ENCODE measurements at places on chromosomes 12 and 14.
A peak's percentile ranks its signal among the peaks of the same experiment; 100 is the strongest.

DNA sequence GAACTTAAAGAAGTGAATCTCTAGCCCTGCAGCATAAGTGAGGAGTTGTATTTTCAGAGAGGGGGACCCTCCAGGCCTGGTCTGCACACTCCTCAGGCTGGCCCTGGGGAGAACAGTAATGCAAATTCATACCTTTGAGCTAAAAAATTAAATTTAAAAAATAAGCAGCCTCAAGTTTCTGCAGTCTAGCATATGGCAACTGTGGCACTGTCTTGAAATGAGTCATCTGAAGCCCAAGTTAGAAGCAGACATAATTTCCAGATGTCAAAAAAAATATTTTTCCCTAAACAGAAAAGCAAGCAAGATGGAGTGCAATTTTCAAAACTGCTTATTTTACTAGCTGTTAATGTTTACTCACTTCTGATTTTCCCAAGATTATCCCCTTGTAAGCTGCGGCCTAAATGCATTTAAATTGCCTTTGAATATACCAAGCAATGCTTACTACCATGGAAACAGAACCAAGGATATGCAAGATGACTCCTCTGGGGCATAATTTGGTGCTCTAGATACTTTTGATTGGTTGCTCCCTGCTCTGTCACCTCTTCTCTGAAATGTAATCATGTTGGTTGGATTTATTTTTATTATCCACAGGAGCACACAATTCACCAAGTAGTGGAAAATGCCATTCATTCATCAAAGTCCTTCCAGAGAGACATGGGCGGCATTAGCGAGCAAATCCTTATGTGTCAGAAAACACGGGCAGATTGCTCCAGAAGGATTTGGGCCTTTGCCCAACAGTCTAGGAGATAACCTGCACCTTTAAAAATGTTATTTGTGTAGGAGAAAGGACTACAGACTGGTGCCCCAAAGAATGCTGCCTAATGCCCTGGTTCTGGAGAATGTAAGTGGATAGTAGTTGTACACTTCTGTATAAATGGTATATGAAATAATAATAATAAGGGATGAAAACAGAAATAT is 25.0 kb upstream of the DHRS7 start:
- DNase-seq: no peak
- no peak overlapping the region for H3K27ac ChIP-seq
- H3K27me3 ChIP-seq: peaks cover 2% of the 10 kb centered on the region
- H3K36me3 ChIP-seq: no peaks in the 10 kb centered on the region

DNA sequence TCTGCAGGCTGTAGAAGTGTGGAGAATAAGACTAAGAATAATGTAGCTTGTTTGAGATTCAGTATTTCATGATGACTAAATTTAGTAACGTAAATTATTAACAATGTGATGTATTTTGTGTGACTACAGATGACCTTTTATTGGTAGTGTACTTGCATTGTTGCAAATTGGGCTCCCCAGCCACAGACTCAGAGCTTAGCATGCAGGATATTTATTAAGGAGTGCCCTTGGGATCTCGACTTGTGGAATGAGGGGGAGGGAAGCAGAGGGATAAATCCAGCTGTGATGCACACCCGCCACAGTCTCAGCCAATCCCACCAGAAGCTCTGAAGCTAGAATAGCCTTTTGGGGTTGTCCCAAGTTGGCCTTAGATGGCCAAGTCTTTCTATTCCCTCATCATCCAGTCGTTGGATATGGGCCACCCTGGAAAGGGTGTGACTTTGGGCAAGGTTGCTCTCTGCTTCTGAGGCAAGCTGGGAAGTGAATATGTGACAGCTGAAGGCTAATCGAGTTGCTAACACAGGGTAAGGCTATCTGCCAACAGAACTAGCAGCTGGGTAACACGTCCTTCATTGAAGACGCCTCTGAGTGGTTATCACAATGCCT is 42.1 kb upstream of the USP44 start:
- no peak overlapping the region for H3K4me3 ChIP-seq
- no peaks in the 10 kb centered on the region for H3K4me1 ChIP-seq
- no peak for DNase-seq

- no peaks in the 10 kb centered on the region for H3K27me3 ChIP-seq
- peaks cover 17% of the 10 kb centered on the region for H3K4me1 ChIP-seq
- H3K36me3 ChIP-seq: no peaks in the 10 kb centered on the region
- H3K27ac ChIP-seq: no peak overlapping the region
Observed at GRCh38 chr12:62774794-62775193, 160.2 kb downstream of the PPM1H start.

DNA sequence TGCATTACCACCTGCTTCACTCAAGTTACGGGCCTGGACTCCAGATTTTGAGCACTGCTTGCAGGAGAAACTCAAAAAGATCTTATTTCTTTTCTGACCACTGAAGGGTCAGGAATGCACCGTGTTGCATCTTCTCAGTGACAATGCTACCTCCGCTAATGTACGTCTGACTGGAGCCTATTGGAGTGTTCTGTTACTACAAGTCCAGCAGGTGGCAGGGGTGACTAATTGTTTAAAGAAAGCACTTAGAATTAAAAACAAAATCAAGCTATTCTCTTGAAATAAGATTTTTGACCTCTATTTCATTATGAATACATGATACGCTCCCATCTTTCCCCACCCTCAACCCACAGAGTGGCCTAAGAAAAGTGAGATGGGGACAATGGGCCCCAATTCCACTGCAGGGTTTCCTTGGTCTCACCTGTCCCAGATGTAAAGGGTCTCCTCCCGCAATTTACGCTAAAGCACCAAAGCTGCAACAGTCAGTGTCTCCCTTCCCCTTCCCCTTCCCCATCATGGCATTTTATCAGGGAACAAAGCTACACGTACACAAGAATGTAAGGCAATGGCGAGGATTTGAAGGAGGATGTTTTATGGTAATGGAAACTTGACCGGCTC is 2.2 kb downstream of the TBPL2 start:
- no peak overlapping the region for H3K27ac ChIP-seq
- H3K36me3 ChIP-seq: no peaks in the 10 kb centered on the region
- no peak for DNase-seq
- H3K4me1 ChIP-seq: no peaks in the 10 kb centered on the region
- no peak overlapping the region for H3K4me3 ChIP-seq
- H3K27me3 ChIP-seq: peaks cover 38% of the 10 kb centered on the region

DNA sequence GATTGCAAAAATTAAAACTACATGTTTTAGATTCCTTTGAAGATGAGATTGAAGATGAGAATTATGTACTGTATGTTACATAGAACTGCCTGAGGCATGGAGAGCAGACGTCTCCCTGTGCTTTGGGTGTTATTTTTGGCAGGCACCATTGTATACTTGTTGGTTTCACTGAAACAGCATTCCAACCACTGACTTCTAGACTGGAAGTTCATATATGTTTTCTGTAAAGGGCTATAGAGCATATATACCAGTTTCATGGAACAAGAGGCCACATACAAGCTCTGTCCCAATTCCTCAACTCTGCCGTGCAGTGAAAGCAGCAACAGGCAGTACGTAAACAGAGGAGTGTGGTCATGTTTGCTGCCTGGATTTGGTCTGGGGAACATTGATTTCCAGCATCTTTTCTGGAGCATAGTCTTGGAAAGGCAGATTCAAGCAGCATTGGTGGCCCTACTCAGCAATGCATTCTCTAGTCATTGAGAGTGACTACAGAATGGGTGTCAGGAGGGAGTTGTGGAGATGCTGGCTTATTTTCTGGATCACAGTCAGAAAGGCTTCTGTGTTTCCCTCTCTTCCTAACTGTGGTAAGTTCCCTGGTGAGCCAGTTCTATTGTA is 57.6 kb upstream of the CNTN1 start:
- H3K4me1 ChIP-seq: no peaks in the 10 kb centered on the region
- no peaks in the 10 kb centered on the region for H3K36me3 ChIP-seq
- H3K27ac ChIP-seq: no peak overlapping the region
- peaks cover 4% of the 10 kb centered on the region for H3K27me3 ChIP-seq
- no peak for DNase-seq

- peaks cover 43% of the 10 kb centered on the region for H3K4me1 ChIP-seq
- H3K27ac ChIP-seq: no peak overlapping the region
- H3K27me3 ChIP-seq: no peaks in the 10 kb centered on the region
- no peak for DNase-seq
- no peaks in the 10 kb centered on the region for H3K36me3 ChIP-seq
Observed at GRCh38 chr14:98348505-98348904, 923.5 kb downstream of the BCL11B start.

- no peaks in the 10 kb centered on the region for H3K36me3 ChIP-seq
- H3K27ac ChIP-seq: peak overlapping the region; percentile 31
- DNase-seq: no peak
- H3K4me3 ChIP-seq: peak overlapping the region; percentile 45
- H3K4me1 ChIP-seq: peaks cover 54% of the 10 kb centered on the region
- H3K27me3 ChIP-seq: no peaks in the 10 kb centered on the region
Observed at GRCh38 chr14:20798932-20799331, 3.7 kb downstream of the RNASE1 start.

DNA sequence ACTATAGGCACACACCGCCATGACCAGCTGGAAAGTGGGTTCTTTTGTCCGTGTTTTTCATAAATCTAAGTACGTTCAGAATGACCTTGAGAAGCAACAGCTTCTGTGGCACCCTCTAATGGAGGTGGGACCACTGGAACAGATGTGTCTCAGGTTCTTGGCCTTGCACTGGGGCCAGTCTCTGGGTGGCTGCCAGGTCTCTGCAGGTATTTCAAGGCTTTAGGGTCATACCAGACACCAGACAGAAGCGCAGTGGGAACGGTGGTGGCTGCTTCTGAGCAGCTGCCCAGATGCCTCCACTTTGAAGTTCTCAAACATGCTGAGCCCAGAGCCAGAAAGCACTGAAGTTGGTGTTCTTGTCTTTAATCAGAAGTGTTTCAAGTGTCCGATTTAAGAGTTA is 75.0 kb upstream of the RBM19 start:
- H3K27ac ChIP-seq: no peak overlapping the region
- no peaks in the 10 kb centered on the region for H3K36me3 ChIP-seq
- DNase-seq: no peak
- no peaks in the 10 kb centered on the region for H3K4me1 ChIP-seq

- H3K27me3 ChIP-seq: no peaks in the 10 kb centered on the region
- no peak for DNase-seq
- H3K4me1 ChIP-seq: peaks cover 7% of the 10 kb centered on the region
- H3K4me3 ChIP-seq: no peak overlapping the region
- H3K27ac ChIP-seq: peak overlapping the region; percentile 82
Observed at GRCh38 chr12:93226361-93226760, 151.4 kb upstream of the NUDT4 start.

- H3K27me3 ChIP-seq: peaks cover 34% of the 10 kb centered on the region
- H3K27ac ChIP-seq: no peak overlapping the region
- peak; percentile 97 for DNase-seq
- no peaks in the 10 kb centered on the region for H3K36me3 ChIP-seq
Observed at GRCh38 chr12:117236456-117237001, 46.3 kb upstream of the FBXO21 start.

- H3K36me3 ChIP-seq: peaks cover 6% of the 10 kb centered on the region
- H3K4me3 ChIP-seq: no peak overlapping the region
- peaks cover 30% of the 10 kb centered on the region for H3K27me3 ChIP-seq
- H3K27ac ChIP-seq: no peak overlapping the region
Observed at GRCh38 chr12:124668602-124669001, 101.2 kb upstream of the NCOR2 start.

DNA sequence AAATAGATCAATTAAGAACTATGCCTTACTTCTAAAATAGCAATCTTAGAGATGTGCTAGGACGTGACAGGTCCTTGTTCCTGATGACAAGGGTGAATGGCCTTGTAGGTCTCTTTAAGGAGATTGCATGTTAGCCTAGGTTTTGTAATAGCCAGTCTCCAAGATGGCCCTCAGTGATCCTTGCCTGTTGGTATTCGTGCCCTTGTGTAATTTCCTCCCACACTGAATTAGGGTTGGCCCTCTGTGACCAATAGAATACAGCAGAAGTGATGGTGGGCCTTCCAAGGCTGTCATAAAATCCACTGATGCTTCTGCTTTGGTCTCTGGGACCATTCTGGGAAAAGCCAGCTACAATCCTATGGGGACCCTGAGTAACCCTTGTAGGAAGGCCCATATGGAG is 38.2 kb upstream of the SNX6 start:
- no peak overlapping the region for H3K27ac ChIP-seq
- DNase-seq: no peak
- no peaks in the 10 kb centered on the region for H3K27me3 ChIP-seq
- no peak overlapping the region for H3K4me3 ChIP-seq
- H3K4me1 ChIP-seq: no peaks in the 10 kb centered on the region
- H3K36me3 ChIP-seq: no peaks in the 10 kb centered on the region

- DNase-seq: no peak
- no peaks in the 10 kb centered on the region for H3K27me3 ChIP-seq
- H3K27ac ChIP-seq: no peak overlapping the region
- H3K4me1 ChIP-seq: no peaks in the 10 kb centered on the region
Observed at GRCh38 chr14:94653321-94653720, 41.1 kb downstream of the SERPINA3 start.

GRCh38 chr14:63444588-63444987 is 98.6 kb downstream of the PPP2R5E start:
- no peak for DNase-seq
- H3K27ac ChIP-seq: no peak overlapping the region
- peaks cover 15% of the 10 kb centered on the region for H3K36me3 ChIP-seq
- H3K4me1 ChIP-seq: no peaks in the 10 kb centered on the region
- no peak overlapping the region for H3K4me3 ChIP-seq
- no peaks in the 10 kb centered on the region for H3K27me3 ChIP-seq

- H3K4me1 ChIP-seq: no peaks in the 10 kb centered on the region
- no peak overlapping the region for H3K27ac ChIP-seq
- no peak overlapping the region for H3K4me3 ChIP-seq
Observed at GRCh38 chr14:60014402-60014801, 77.3 kb upstream of the PCNX4 start.

DNA sequence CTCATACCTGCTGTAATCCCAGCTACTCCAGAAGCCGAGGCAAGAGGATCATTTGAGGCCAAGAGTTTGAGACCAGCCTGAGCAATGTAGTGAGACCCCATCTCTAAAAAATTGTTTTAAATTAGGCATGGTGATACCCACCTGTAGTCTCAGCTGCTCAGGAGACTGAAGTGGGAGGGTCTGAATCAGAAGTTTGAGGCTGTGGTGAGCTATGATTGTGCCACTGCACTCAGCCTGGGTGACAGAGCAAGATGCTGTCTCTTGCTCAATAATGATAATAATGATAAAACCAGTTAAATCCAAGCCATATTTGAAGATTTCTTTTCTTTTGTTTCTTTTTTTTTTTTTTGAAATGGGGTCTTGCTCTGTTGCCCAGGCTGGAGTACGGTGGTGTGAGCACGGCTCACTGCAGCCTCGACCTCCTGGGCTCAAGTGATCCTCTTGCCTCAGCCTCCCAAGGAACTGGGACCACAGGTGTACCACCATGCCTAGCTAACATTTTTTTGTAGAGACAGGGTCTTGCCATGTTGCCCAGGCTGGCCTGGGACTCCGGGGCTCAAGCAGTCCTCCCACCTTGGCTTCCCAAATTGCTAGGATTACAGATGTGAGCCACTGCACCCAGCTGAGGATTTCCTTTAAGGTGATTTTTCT is 12.8 kb downstream of the PSMA6 start:
- H3K27me3 ChIP-seq: no peaks in the 10 kb centered on the region
- H3K27ac ChIP-seq: no peak overlapping the region
- no peaks in the 10 kb centered on the region for H3K36me3 ChIP-seq
- H3K4me3 ChIP-seq: no peak overlapping the region
- no peaks in the 10 kb centered on the region for H3K4me1 ChIP-seq

DNA sequence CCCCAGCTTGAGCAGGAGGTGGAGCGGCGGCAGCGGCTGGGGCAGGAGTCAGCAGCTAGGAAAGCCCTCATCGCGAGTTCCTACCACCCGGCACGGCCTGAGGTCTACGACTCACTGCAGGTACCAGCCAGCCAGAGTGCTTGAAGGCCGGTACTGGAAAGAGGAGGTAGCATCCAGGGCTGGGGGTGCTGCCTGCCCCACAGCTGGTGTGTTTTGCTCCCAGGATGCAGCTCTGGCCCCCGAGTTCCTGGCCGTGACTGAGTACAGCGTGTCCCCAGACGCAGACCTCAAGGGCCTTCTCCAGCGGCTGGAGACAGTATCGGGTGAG is 1.6 kb downstream of the OGFOD2 start:
- H3K4me3 ChIP-seq: peak overlapping the region; percentile 99
- peaks cover 6% of the 10 kb centered on the region for H3K27me3 ChIP-seq
- H3K27ac ChIP-seq: no peak overlapping the region
- H3K36me3 ChIP-seq: no peaks in the 10 kb centered on the region
- no peak for DNase-seq
